ENCODE measurements at places on chromosomes 16 and 17.
A peak's percentile ranks its signal among the peaks of the same experiment; 100 is the strongest.

DNA sequence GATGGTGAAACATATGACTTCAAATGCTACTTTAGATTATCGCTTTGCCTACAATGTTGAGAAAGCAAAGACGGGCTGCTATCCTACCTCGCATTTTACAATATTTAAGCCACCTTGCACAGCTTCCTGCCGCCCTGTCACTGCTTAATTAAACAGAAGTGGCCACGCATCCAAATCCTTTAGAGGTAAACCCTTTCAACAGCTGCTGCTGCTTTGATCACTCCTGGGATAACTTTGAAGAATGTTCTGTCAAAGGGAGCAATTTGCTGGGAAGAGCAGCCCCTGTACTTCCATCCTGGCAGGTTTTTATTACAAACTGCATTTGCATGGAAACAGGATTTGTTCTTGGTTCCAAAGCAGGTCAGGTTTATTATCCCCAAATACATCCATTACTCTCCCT, 24.2 kb upstream of the SSTR2 start:
- DNase-seq = no peak

DNA sequence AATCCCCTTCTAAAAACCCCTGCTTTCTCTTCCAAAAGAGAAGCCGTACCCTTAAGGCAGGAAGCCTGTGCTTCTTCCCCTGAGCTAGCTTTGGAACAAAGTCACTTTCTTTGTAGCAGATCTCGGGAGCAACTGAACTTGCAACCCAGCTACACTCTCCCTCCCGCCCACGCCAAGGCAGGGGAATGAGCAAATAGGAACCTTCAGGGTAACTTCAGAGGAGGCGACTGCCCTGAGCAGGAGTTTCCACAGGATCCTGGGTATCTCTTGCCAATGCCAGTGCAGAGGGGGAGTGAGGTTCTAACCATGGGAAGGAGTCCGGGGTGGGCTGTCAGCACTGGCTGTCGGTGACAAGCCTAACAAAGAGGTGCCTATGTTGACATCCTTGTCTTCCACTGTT, 5.9 kb upstream of the PIRT start:
- no peak for DNase-seq

- no peak for DNase-seq
These were observed 25.2 kb upstream of the GSE1 start for GRCh38 chr16:85587762-85588556.

DNA sequence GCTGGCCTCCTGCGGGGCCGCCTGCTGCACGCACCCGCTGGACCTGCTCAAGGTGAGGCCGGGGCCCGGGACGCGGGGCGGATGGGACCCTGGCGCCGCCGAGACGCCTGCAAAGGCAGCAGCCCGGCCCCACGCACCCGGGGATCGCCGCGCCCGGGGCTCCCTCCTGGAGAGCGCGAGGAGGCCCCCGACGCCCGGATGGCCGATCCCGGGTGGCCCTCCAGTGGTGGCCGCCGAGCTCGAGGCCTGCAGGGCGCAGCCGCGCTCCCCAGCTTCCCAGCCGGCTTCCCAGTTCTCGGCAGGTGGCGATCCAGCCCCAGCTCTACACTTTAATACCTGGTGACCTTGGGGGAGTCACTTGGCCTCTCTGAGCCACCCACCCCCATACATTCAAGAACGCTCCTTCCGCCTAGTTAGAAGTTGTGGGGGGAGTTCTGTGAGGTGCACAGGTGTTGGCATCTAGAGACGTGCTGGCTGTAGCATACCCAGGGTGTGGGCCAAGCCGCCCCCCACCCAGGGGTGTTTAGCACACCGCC, 452 bp downstream of the SLC25A10 start:
- DNase-seq = peak; percentile 77

- no peak for DNase-seq
These were observed 26.0 kb upstream of the PRM1 start for GRCh38 chr16:11306997-11307638.

- no peak for DNase-seq
These were observed 25.4 kb downstream of the ZFP90 start for GRCh38 chr16:68564382-68564985.

DNA sequence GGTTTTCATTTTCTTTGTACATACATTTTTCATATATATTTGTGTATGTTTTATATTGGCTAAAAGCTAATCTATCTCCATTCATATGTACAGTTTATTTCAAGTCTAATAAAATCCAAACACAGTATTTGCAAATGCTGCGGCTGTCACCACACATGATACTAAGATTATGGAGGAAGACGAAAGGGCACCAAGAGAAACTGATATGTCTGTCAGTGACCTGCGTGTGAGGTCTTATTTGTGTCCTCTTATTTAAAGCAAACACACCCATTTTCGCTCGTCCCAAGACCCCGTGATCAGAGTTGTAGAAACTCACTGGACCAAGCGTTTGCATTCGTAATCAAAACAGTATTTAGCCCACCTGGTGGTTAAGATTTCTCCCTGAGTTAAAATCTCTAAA, 8.2 kb downstream of the MLYCD start:
- DNase-seq = no peak

DNA sequence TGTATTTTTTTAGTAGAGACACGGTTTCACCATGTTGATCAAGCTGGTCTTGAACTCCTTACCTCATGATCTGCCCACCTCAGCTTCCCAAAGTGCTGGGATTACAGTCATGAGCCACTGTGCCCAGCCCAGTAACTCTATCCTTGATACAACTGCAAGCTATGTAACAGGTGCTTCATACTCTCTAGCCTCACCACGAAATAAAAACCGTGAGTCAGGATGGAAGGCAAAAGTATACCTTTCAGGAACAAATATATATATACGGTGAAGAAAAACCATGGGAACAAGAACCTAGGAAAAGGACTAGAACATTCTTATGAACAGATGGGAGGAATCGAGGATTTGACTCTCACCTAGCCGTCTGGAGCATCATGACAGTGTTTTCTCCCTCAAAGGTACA, 9.6 kb upstream of the FBF1 start:
- no peak for DNase-seq

DNA sequence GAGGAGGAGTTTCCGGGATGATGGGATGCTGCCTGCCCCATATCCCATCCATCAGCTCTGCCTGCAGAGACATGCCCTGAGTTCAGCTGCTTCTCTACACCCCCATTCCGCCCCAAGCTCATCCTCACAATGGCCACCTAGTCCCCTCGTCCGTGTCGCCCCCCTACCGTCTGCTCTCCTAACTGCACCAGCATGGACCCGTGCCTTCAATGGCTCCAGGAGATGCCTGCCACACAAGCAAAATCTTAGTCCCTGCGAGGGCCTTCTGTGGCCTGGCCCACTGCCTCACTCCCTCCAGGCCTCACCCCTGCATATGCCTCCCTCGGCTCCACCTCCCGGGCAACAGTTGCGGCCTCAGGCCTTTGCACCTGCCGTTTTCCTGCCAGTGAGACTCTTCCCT, 1.8 kb upstream of the TELO2 start:
- no peak for DNase-seq

DNA sequence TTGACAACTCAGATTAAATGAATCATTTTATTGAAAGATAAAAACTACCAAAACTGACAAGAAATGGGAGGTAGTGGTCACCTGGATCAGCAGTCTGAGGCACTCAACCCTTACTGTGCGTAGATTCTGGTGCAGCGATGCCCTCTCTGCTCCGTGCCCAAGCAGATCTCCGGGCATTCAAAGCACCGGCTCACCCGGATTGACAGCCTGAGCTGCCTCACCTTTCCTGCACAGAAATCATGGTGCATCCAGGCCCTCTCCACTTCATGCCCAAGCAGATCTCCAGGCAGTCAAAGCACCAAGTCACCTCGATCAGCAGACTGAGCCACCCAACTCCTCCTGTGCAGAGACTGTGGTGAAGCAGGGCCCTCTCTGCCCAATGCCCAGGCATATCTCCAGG, 196.8 kb downstream of the CA10 start:
- no peak for DNase-seq

DNA sequence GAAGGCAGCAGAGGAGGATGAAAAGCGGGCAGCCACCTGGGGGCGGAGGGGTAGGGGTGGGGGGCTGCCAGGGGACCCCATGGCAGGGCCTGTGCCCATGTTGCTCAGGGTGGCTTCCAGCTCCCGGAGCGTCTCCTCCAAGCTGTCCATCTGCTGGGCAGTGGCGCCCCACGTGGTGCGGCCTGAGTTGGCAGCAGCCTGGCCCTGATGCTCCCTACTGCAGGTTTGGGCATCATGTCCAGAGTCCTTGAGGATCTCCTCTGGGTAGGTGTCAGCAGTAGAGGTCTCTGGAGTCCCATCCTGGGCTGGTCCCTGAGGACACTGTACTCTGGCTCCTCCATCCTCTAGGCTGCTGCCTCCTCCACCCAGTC, 60.9 kb downstream of the SRCIN1 start:
- no peak for DNase-seq

DNA sequence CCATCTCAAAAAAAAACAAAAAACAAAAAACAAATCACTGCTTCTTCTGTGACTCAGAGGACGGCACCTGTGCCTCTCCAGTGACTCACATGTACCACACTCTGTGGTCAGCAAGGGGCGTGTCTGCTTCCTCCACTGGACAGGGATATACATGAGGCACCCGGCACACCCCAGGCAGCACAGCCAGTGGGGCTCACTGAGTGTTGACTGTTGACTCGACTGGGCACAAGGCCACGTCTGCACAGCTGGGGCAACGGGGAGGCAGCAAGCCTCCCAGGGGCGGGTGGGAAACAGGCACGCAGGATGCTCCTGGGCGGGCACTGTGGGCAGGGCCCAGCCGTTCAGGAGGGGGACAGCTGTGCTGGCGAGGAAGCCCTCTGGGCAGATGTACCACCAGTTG, 64.1 kb downstream of the TIMM22 start:
- DNase-seq = no peak

DNA sequence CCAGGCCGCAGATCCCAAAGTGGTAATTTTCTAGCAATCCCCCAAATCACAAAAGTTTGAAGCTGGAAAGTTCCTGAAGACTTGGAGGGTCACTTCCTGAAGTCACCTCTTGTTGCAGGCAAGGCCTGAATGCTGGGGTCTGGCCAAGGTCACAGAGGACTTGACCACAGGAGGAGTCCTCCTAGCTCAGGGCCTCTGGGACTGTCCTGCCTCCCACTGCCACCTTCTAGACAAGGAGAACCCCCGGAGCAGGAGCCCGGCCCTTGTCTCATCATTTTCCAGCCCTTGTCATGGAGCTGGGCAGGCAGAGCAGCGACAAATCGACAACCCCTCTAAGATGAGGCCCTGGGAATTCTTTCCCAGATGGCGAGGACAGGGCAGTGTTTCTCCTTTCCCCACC, 330 bp downstream of the CDH16 start:
- no peak for DNase-seq

- no peak for DNase-seq
These were observed 16.9 kb upstream of the MYLK3 start for GRCh38 chr16:46765050-46765449.

GRCh38 chr16:81180578-81180977, 57.9 kb upstream of the BCO1 start:
- DNase-seq = no peak

GRCh38 chr16:81385031-81385756, 59.4 kb upstream of the CMIP start:
- DNase-seq = no peak

GRCh38 chr16:56331915-56332314, 93.4 kb downstream of the AMFR start:
- DNase-seq = no peak

DNA sequence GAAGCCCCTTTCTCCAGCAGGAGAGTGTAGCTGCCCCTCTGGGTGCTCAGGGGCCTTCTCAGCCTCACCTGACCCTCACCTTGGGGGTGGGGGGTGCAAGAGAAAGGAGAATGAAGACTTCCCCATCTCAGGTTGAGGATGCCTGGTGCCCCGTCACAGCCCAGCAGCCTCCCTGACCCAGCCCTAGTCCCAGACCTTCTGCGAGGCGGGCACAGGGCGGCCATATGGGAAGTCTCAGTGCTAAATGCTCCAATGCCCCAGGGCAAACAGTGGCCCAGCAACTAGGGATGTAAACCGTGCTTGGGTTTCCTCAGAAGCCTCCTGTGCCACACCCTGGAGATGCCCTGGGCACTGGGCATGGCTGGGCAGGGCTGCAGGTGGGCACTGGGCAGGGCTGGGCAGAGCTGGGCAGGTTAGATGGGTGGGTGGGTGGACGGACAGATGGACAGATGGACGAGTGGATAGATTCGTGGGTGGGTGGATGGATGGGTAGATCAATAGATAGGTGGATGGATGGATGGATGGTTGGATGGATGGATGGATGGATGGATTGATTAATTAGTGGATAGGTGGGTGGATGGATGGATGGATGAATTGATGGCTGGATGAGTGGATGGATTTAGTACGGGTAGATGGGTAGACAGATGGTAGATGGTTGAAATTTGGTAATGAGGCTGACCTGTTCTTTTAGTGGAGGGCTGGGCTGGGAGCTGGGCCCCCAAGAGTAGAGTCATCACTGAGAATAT, 16.8 kb downstream of the TPSD1 start:
- DNase-seq = no peak

- no peak for DNase-seq
These were observed 192.3 kb downstream of the SHISA9 start for GRCh38 chr16:13093661-13094060.

- no peak for DNase-seq
These were observed 149.6 kb downstream of the WWOX start for GRCh38 chr16:78249056-78249455.

GRCh38 chr17:41530062-41531048, 2.2 kb upstream of the KRT19 start:
- no peak for DNase-seq

GRCh38 chr16:81473558-81473957, 28.9 kb downstream of the CMIP start:
- DNase-seq = no peak

DNA sequence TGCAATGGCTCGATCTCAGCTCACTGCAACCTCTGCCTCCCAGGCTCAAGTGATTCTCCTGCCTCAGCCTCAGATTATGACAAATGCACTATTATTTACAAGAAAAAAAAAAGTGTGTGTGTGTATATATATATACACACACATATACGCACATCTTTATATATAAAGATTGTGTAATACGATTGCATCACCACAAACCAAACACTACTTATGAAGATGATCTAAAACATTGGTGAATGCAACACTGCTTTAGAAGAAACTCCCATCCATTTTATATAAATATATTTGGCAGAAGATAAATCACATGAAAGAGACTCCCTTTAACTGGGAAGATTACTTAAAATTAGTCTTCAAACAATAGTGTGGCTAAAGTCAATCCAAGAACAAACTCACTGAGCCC, 96.7 kb downstream of the SYCE1L start:
- no peak for DNase-seq

DNA sequence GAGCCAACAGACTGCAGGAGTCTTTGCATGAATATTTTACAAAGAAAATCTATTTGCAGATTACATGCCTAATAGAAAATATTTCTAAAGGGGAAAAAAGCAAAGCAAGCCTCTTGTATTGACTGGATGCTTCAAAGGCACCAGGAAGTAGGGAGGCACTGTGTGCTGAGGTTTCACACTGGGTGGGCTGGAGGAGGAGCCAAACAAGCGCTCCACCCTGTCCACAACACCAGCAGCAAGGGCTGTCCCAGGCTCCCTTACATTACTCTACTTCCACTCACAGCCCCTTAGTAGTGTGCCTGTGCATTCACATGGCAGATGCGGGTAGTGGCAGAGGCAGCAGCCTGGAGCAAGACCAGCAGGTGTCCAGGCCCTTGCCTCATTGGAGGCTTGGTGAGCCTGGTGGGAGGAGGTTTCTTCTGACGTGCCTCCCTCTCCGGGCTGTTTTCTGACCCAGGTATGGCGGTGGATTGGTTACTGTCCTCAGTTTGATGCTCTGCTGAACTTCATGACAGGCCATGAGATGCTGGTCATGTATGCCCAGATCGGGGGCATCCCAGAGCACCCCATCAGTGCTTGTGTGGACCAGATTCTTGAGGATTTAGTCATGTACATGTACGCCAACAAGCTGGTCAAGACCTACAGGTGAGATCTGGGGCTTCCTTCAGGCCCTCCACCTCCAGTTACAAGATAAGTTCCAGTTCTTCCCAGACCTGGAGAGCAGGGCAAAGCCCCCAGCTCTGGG, 7.0 kb upstream of the CCNF start:
- no peak for DNase-seq

Measured in GM20000 (cell line).